ENCODE measurements at places on chromosomes 12 and 14.
A peak's percentile ranks its signal among the peaks of the same experiment; 100 is the strongest.

GRCh38 chr14:34981743-34982420, 910 bp upstream of the SRP54 start:
- peak; percentile 20 for DNase-seq

GRCh38 chr14:95198320-95198719, 41.0 kb upstream of the DICER1 start:
- no peak for DNase-seq

DNA sequence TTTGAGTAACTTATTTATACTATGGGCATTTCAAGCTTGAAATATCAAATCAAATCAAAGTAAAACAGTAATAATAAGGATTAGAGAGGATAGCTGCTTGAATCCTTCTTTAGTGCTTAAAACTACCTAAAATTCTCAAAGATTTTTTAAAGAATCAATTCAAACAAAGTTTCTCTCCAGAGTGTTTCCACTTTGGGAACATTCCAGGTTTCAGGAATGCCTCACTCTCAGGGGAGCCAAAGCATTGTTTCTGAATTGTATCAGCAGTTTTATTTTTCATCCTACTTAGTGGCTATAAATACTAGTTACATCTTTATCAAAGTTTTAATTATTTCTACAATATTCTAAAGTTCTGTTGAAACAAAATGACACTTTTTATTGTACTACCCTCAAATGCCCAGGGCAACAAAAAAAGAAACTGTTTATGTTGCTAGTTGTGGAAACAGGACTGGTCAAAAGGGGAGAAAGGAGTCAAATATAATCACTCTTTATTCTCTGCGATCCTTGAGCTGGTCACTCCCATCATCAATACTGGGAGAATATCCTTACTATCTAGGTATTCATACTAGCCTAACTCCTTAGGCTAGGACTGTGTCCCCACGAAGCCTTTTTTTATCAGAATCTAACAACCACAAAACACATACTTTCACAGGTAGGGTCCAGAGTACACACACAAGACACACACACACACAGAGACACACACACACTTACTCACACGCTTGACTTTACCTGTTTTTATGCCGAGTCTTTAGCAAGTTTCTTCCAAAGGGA, 598 bp downstream of the RASSF9 start:
- no peak for DNase-seq

GRCh38 chr14:50006141-50006540, 110.2 kb downstream of the VCPKMT start:
- DNase-seq, result no peak

- no peak for DNase-seq
Measured at GRCh38 chr12:30823156-30823699, 68.5 kb upstream of the CAPRIN2 start.

DNA sequence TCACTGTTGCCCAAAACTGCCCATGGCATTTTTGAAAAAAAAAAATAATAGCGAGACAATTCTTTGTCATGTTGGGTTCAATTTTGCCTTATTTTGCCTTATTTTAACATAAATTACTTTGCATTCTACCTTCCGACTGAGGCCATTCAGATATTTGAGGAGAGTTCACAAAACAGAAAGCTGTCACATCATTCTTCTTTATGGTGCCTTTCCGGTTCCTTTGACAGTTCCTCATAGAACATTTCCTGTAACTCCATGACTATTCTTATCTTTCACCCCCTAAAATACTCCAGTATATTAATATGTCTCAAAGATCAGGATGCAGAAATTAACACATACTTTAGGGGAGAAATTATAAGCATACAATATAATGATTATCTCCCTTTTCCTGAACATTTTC, 476.7 kb downstream of the NOVA1 start:
- no peak for DNase-seq

GRCh38 chr14:22973217-22974032, 8.9 kb downstream of the AJUBA start:
- DNase-seq, result peak; percentile 42

GRCh38 chr12:8045952-8046944, 13.7 kb downstream of the FOXJ2 start:
- DNase-seq, result peak; percentile 86

- DNase-seq, result no peak
Measured at GRCh38 chr12:82209533-82209932, 148.7 kb downstream of the CCDC59 start.

GRCh38 chr12:46661110-46661845, 164.5 kb downstream of the SLC38A4 start:
- DNase-seq, result peak; percentile 57

DNA sequence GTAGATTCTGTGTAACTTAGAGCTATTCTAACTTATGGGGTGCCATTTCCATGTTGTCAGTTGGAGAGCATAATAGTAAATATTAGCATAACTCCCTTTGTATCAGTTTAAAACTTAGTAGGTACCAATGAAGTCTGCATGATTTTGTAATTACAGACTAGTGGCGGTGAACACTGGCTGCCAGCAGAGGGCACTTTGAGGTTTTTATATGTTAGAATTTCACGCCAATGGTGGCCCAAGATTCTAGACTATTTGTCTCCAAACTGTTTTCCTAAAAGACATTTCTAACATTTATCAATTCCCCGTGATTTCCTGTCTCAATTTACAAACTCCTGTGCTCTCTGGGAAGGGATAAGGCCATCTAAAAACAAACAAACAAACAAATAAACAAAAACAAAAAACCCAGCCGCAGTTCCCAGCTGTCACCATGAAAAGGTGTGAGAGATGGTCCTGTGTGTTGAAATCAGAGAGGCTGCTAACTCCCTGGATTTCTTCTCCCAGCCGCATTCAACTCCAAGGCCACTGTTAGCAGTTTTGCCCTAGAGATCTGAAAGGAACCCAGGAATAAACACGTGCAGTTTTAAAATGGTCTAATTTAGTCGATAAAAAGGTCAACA, 57.6 kb downstream of the BRMS1L start:
- peak; percentile 30 for DNase-seq

DNA sequence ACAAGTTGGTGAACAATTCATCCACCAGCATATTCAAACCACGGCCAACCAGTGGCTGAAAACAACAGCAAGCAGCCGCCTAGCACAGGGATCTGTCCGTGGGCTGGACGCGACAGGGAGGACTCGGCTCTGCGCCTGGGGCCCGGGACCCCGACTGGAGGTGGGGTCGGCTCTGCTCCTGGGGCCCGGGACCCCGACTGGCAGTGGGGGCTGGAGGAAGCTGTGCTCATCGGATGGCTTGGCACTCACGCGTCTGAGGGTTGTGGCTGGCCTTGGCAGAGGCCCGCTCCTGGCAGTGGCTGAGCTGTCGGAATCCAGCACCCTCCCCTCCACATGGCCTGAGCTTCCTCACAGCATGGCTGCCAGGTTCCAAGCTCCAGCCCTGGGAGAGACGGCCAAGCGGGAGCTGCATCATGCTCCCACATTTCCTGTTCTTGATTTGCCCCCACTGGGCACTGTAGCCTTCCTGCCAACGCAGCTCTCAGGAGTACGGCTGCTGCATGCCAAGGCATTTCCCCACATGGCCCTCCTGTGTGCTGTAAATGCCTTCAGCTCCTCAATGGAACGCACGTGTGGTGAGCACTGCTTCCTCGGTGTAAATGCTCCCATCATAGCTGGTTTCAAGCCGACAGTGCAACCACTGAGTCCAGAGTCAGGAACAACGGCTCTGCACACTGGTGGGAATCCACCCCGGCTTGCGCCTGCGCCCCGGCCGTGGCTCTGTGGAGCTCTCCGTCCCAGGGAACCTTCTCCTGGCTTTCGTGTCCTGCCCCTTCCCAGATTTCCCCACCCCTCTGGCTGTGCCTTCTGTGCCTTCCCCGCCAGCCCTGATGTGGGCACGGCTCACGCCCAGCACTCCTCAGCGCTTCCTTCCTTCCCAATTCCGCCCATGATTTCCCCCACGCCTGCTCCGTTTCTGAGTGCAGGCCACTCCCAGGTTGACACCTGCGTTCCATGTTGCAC, 7.3 kb upstream of the GALNT9 start:
- no peak for DNase-seq

- DNase-seq, result no peak
Measured at GRCh38 chr12:65666876-65667275, 157.4 kb upstream of the HMGA2 start.

GRCh38 chr12:90543374-90543773, 411.6 kb downstream of the CCER1 start:
- peak; percentile 1 for DNase-seq

- no peak for DNase-seq
Measured at GRCh38 chr12:124392271-124392666, 97.4 kb downstream of the RFLNA start.

- DNase-seq, result no peak
Measured at GRCh38 chr14:77825895-77826519, 26.1 kb downstream of the ADCK1 start.

- no peak for DNase-seq
Measured at GRCh38 chr12:112711026-112711425, 80.5 kb upstream of the RPH3A start.

DNA sequence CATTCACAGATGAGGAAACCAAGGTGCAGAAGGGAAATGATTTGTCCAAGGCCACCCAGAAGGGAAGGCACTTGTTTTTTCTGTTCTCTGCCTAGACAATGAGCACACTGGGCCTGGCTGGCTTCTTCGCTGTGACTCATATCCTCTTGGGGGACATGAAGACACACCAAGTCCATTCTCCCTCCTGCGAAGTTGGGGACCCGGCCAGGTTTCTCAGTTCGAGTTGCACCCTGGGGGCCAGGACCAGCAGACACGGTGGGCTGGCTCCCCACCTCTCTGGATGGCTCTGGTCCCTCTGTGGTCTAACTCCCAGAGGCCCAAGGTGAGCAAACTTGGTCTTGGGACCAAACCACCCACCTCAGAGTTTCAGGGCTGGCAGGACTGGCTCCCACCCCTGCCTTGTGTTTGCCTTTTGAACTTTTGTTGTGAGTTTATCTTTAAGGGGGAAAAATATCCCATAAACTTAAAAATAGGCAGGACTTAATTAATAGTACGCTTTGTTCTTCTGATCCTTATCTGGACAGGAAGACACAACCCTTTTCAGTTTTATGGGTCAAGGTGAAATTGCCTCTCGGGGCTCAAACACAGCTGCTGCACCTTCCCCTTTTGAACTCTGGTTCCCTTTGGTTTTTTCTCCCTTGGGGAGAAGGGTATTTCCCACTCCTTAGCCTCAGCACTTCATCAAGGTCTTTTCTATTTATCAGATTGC, 9.0 kb upstream of the MLEC start:
- peak; percentile 82 for DNase-seq

DNA sequence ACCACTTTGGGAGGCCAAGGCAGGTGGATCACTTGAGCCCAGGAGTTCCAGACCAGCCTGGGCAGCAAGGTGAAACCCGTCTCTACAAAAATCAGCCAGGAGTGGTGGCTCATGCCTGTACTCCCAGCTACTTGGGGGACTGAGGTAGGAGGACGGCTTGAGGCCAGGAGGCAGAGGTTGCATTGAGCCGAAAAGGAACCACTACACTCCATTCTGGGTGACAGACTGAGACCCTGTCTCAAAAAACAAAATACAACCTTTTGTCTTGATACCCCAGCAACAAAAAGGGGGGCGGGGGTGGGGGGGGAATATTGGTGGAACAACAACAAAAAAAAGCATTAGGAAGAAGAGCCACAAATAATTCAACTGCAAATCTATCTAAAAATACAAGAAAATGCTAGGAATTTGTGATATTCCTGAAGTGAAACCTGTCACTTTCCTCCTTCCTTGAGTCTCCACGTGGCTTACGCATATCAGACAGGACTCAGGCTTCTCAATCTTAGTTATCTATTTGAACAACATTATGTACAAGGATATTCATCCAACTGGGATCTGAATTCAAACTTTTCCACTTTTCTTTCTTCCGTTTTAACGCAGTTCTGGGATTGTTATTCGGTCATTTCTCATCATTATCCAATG, 1.3 kb downstream of the R3HDM2 start:
- DNase-seq, result no peak

DNA sequence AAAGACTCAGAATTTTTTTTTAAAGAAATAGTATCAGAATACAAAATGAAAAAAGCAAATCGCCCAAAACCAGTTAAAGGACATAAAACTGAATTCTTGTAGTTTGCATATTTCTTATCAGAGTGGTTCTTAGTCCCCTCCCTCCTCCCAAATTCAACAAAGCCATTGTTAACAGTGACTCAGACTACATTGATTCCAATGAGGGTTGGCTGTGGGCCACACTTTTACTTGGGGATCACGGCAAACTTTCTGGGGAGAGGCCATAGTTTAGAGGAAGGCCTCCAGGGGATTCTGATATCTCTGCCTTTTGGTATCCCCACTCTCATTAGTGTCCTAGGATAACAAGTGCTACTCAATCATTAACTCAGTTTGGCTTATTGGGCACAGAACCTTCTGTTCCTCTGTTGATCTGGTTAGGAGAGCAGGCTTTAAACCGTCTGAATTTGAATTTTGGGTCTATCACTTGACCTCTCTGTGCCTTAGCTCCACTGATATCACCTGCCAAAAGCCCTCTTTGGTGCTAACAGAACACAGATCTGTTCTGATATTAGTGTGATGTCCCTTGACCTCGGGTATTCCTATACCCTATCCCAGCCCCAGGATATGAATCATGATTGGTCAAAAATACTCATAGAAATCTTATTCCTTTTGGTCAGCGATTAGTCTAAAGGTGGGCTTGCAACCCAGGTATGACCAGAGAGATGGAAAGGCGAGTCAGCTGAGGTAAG, 45.2 kb upstream of the APPL2 start:
- no peak for DNase-seq

- peak; percentile 74 for DNase-seq
Measured at GRCh38 chr12:27843714-27844245, 63.7 kb upstream of the MANSC4 start.
